Pancreas (tissue), 10 donors: ENCODE measurements at places on chromosomes 4 and X.
A peak's percentile ranks its signal among the peaks of the same experiment; 100 is the strongest.

DNA sequence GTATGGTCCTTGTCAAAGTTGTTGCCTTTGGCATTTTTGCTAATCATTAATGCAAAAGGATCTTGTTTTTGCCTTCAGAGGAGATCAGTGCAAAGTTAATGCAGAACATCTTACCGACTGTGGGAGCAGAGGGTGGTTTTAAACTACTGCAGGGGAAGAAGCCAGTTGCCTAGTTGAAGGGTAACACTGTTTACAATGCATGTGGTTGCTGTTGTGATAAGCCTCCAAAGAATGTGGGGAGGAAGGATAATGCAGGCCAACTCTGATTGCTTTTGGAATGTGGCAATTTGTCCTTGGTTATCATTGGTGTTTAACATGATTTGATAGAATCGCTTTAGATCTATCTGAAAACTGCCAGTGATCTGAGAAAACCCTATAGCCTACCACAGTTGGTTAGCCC is 204.3 kb upstream of the TLL1 start:
- H3K36me3 ChIP-seq, result no peaks in the 10 kb centered on the region
- no peak for DNase-seq
- no peaks in the 10 kb centered on the region for H3K27me3 ChIP-seq
- no peak overlapping the region for H3K27ac ChIP-seq

- H3K27ac ChIP-seq, result no peak overlapping the region
- H3K27me3 ChIP-seq, result no peaks in the 10 kb centered on the region
- no peak for DNase-seq
- H3K4me1 ChIP-seq, result no peaks in the 10 kb centered on the region
These were observed 163.8 kb upstream of the PGRMC2 start for GRCh38 chr4:128451270-128451905.

GRCh38 chr4:37279894-37280592 is 35.5 kb downstream of the NWD2 start:
- H3K27me3 ChIP-seq, result no peaks in the 10 kb centered on the region
- H3K36me3 ChIP-seq, result no peaks in the 10 kb centered on the region
- H3K4me1 ChIP-seq, result peaks cover 7% of the 10 kb centered on the region
- no peak for DNase-seq
- H3K4me3 ChIP-seq, result no peak overlapping the region

DNA sequence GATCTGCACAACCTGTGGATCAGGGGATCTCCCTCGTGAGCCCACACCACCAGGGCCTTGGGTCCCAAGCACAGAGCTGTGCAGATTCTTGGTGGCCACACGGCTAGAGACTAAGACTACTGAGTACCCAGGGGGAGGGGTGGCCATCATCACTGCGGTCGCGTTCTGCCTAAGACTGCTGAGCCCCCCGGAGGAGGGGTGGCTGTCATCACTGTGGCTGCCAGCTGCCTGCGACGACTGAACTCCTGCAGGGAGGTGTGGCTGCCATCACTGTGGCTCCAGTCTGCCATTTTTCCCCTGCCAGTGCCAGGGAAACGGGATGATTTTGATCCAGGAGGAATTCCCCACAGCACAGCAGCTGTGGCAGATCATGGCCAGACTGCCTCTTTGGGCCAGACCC is 141.7 kb upstream of the SPANXB1 start:
- H3K4me1 ChIP-seq, result no peaks in the 10 kb centered on the region
- no peak for DNase-seq
- no peaks in the 10 kb centered on the region for H3K36me3 ChIP-seq
- no peak overlapping the region for H3K4me3 ChIP-seq

DNA sequence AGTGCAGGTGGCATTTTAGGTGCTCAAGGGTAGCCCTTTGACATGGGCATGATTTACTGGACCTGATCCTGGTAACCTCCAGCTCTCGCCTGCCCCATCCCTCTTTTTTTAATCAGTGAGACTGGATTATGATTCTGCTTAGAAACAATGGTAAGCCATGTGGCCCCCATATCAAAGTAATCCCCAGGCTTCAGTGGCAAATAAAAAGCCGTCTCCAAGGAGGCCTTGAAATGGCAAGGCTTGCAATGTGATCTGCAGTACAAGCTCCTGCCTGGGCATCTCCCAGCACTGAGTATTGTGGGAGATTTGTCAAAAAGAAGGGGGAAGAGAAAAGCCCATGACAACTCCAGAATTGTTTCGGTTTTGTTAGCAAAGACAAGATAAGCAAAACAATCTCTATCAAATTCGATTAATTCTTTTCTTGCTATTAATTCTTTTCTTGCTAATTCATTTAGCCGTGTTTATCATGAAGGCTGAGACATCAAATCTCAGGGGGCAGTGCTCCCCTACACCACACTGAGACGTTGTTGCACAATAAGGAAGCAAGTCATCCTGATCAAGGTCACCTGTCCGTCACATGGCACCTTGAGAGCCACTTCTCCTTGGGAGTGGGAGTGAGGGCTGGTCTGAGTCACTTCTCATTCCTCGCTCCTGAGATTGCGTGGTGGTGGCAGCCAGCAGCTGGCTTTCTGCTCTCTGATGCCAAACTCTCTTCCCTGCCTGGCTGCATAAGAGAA is 312.7 kb upstream of the GATB start:
- H3K4me1 ChIP-seq, result no peaks in the 10 kb centered on the region
- no peak overlapping the region for H3K27ac ChIP-seq
- H3K27me3 ChIP-seq, result no peaks in the 10 kb centered on the region
- H3K4me3 ChIP-seq, result no peak overlapping the region
- H3K36me3 ChIP-seq, result no peaks in the 10 kb centered on the region

DNA sequence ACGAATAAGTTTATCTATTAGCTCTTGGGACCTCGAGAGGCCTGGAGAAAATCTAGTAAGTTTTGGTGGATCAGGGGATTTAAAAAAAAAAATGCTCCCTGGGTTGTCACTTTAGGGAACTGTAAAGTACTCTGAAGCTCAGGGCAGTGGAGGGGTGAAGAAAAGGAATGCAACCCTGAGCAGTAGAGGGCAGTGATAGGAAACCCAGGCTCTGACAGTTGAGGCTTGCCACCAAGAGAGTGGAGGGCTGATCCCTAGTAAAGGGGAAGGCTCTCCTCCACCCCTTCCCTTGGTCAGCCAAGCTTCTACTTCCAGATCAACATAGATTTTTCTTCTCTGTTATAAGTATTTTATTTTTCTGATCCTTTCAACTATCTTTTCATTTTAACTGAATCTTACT is 73.1 kb downstream of the FBXO8 start:
- H3K27ac ChIP-seq, result no peak overlapping the region
- peaks cover 19% of the 10 kb centered on the region for H3K27me3 ChIP-seq
- H3K4me3 ChIP-seq, result no peak overlapping the region
- DNase-seq, result no peak
- no peaks in the 10 kb centered on the region for H3K36me3 ChIP-seq
- H3K4me1 ChIP-seq, result no peaks in the 10 kb centered on the region

GRCh38 chr4:173498771-173499170 is 31.3 kb downstream of the HAND2 start:
- no peaks in the 10 kb centered on the region for H3K27me3 ChIP-seq
- H3K36me3 ChIP-seq, result no peaks in the 10 kb centered on the region
- DNase-seq, result no peak

DNA sequence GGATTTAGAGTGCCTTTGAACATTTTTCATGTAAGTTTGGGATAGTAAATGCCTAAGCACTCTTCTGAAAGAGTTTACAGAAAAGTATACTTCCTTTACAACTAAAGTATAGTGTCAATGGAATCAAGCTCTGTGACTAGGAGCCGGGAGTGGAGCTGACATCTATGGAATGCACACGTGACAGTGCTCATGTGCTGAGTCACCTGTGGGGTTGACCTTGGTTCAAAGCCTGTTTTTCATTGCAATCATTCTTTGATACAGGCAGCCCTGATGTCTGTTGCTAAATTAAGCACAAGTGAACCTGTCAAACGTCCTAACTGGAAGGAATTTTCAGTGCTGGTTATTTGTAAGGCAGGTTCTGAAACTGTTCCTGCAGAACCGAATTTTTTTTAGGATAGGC is 82.5 kb downstream of the GPAT3 start:
- no peak overlapping the region for H3K27ac ChIP-seq
- peaks cover 15% of the 10 kb centered on the region for H3K4me1 ChIP-seq
- no peak for DNase-seq
- no peak overlapping the region for H3K4me3 ChIP-seq
- H3K27me3 ChIP-seq, result no peaks in the 10 kb centered on the region

GRCh38 chr4:1211891-1212545 is 36.9 kb downstream of the CTBP1 start:
- H3K27me3 ChIP-seq, result no peaks in the 10 kb centered on the region
- H3K27ac ChIP-seq, result peak overlapping the region; percentile 13
- H3K36me3 ChIP-seq, result peaks cover 17% of the 10 kb centered on the region

GRCh38 chrX:85503258-85504158 is 124.0 kb upstream of the POF1B start:
- no peaks in the 10 kb centered on the region for H3K36me3 ChIP-seq
- no peaks in the 10 kb centered on the region for H3K4me1 ChIP-seq
- DNase-seq, result no peak

DNA sequence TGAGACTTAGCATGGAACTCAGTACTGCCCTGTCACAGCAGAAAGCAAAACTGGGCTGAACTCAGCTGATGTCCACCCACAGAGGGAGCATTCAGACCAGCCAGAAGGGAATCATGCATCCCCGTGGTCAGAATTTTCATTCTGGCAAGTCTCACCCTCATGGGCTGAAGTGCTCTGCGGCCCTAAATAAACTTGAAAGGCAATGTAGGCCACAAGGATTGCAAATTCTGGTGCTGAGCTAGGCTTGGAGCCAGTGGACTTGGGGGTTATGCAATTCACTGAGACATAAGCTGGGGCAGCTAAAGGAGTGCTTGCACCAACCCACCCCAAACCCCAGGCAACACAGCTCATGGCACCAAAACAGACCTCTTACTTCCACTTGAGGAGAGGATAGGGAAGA is 494.1 kb downstream of the GABRG1 start:
- no peaks in the 10 kb centered on the region for H3K36me3 ChIP-seq
- no peak overlapping the region for H3K4me3 ChIP-seq
- no peak for DNase-seq
- H3K27me3 ChIP-seq, result no peaks in the 10 kb centered on the region

DNA sequence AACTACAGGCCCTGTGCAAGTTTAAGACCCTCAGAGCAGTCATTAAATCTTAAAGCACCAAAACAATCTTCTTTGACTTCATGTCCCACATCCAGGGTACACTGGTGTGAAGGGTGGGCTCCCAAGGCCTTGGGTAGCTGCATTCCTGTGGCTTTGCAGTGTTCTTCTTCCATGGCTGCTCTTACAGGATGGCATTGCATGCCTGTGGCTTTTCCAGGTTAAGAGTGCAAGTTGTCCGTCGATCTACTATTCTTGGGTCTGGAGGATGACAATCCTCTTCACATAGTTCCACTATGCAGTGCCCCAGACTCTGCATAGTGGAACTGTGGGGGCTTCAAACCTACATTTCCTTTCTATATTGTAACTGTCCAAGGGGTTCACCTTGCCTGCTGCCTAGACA is 494.5 kb downstream of the CFAP47 start:
- no peak for DNase-seq
- H3K36me3 ChIP-seq, result no peaks in the 10 kb centered on the region
- H3K4me1 ChIP-seq, result no peaks in the 10 kb centered on the region
- H3K27ac ChIP-seq, result no peak overlapping the region
- H3K4me3 ChIP-seq, result no peak overlapping the region

DNA sequence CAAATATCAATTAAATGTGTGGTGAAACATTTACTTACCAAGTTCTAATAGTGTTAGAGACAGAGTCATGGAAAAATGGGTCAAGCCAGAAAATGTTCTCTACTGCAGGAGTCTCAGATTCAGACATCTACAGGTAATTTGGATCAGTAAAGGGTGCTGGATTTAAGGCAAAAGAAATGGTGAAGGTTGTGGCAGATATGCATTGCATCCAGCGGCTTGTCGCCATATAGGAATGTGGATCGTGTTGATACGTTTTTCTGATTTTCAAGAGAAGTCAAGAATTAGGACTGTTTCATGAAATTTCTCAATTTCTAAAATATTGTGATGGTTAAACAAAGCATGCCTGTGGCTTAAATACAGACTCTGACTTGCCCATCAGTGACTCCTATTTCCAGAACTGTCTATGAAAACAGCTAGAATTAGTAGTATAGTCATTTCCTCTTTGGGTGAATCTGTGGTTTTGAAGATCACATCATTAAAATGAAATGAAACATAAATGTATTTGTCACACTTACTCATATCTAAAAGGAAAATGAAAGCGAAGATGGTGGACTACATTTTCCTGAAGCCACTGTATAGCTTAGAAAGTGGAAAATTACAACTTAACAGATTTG is 110.1 kb upstream of the VEGFC start:
- H3K36me3 ChIP-seq, result no peaks in the 10 kb centered on the region
- DNase-seq, result no peak
- no peaks in the 10 kb centered on the region for H3K27me3 ChIP-seq
- H3K27ac ChIP-seq, result no peak overlapping the region
- H3K4me1 ChIP-seq, result no peaks in the 10 kb centered on the region

DNA sequence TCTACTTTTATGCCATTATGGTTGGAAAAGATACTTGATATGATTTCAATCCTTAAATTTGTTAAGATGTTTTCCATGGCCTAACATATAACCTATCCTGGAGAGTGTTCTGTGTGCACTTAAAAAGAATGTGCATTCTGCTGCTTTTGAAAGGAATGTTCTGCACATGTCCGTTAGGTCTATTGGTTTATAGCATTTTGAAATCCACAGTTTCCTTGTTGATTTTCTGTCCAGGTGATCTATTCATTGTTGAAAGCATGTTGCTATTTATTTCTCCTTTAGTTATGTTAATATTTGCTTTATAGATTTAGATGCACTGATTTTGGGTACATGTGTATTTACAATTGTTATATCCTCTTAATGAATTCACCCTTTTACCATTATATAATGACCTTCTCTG is 5.7 kb upstream of the KLKB1 start:
- no peaks in the 10 kb centered on the region for H3K36me3 ChIP-seq
- no peak overlapping the region for H3K27ac ChIP-seq
- H3K4me1 ChIP-seq, result no peaks in the 10 kb centered on the region
- H3K27me3 ChIP-seq, result no peaks in the 10 kb centered on the region
- no peak overlapping the region for H3K4me3 ChIP-seq

DNA sequence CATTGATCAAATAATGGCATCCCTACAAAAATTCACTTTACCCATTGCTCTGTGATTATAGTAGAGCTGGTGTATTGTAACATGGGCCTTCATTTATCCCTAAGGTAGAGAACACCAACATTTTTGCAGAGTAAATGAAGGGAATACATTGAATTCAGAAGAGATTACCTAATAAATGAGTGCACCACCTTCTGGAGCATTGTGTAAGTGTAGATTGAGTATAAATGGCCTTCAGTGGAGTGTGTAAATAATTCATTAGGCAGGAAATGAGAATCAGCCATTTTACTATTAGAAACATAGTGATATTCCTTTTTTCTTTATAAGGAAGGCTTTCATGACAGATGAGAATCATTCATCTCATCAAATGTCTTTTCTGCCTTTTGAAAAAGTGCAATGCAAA is 155.8 kb downstream of the FAM47B start:
- H3K4me3 ChIP-seq, result no peak overlapping the region
- H3K27me3 ChIP-seq, result no peaks in the 10 kb centered on the region
- H3K27ac ChIP-seq, result no peak overlapping the region
- no peaks in the 10 kb centered on the region for H3K4me1 ChIP-seq
- H3K36me3 ChIP-seq, result no peaks in the 10 kb centered on the region
- DNase-seq, result no peak

GRCh38 chrX:19742826-19743225 is 144.6 kb downstream of the SH3KBP1 start:
- no peak overlapping the region for H3K4me3 ChIP-seq
- no peak for DNase-seq
- H3K27me3 ChIP-seq, result peaks cover 5% of the 10 kb centered on the region
- H3K36me3 ChIP-seq, result no peaks in the 10 kb centered on the region
- no peak overlapping the region for H3K27ac ChIP-seq
